ENCODE measurements at places on chromosomes 7 and 10.

DNA sequence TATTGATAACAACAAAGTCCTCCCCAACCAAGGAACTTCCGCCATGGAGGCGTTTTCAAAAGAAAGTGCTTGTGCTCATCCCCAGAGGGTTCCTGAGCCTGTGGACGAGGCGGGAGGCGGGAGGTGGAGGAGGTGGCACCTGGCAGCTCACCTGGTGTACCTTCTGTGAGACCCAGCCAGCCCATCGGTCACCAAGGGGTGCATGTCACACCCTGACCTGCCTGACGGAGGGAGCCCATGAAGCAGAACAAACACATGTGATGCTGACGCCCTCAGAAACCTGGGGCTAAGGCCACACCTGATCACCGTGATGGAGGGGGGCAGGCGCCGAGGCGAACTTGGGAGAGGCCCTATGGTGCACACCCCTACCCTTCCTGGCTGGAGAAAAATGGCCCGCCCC lies 458.8 kb downstream of the DNAJB6 start:
- DNase-seq, result no peak

GRCh38 chr7:91089382-91089963 lies 174.8 kb upstream of the FZD1 start:
- peak; percentile 31 for DNase-seq

GRCh38 chr10:47311932-47312662 lies 10.2 kb upstream of the GDF2 start:
- DNase-seq, result peak; percentile 44

GRCh38 chr10:6274040-6274439 lies 71.3 kb downstream of the PFKFB3 start:
- no peak for DNase-seq

GRCh38 chr7:23654508-23654907 lies 25.5 kb upstream of the FAM221A start:
- no peak for DNase-seq

DNA sequence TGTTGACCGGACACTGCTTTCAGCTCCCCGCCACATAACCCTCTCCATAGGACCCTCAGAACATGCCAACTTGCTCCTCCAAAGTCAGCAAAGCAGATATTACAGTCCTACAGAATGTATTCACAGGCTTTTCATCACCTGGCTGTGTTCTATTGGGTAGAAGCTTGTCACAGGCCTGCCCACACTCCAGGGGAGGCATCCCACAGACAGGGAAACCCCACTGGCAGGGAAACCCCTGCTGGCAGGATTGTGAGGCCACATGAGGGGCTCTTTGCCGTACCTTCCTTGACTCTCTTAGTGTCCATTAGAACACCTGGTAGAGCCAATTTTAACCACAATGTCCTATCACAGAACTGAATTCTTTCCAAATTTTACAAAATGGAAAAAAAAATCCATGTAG lies 344.2 kb upstream of the MGMT start:
- DNase-seq, result no peak
